ENCODE measurements at places on chromosomes 2 and 18.

GRCh38 chr18:23929362-23929930 lies 85.1 kb upstream of the TTC39C start:
- no peak for DNase-seq

- DNase-seq, result no peak
These were observed 202.7 kb downstream of the CLIP4 start for GRCh38 chr2:29317801-29318485.

- DNase-seq, result no peak
These were observed 22.3 kb downstream of the DOK1 start for GRCh38 chr2:74576863-74577229.

- no peak for DNase-seq
These were observed 124.2 kb upstream of the SATB2 start for GRCh38 chr2:199581935-199582360.

GRCh38 chr2:149579972-149580882 lies 7.3 kb downstream of the MMADHC start:
- DNase-seq, result no peak

GRCh38 chr18:76514573-76514972 lies 19.5 kb upstream of the ZNF516 start:
- no peak for DNase-seq

GRCh38 chr18:35526495-35527059 lies 28.8 kb upstream of the INO80C start:
- DNase-seq, result no peak

DNA sequence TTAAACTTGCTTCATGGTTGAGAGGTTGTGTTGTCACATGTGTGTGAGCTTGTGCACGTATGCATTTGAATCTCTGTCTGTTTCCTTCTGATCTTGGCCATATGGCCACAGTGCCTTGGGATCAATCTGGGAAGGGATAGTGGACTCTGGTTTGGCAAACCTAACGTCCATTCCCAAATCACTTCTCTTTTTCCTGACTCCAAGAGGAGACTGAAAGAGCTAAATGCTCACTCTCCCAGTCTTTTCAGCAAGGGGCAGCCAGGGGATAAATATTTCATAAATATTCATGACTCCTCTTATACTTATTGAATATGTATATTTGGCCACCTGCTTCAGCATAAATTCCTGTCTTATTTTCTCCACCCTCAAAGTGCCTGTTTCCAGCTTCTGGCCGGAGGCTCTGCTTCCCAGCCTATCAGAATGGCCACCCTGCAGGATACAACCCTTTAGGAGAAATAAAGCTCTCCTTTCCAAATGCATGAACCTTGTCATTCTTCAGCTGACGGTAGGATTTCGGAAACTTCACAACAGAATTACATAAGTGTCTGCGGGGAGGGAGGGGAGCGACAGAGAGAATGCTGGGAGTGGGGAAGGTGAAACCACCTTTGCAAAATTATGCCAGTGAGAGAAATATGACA lies 112.2 kb upstream of the COPS8 start:
- no peak for DNase-seq

DNA sequence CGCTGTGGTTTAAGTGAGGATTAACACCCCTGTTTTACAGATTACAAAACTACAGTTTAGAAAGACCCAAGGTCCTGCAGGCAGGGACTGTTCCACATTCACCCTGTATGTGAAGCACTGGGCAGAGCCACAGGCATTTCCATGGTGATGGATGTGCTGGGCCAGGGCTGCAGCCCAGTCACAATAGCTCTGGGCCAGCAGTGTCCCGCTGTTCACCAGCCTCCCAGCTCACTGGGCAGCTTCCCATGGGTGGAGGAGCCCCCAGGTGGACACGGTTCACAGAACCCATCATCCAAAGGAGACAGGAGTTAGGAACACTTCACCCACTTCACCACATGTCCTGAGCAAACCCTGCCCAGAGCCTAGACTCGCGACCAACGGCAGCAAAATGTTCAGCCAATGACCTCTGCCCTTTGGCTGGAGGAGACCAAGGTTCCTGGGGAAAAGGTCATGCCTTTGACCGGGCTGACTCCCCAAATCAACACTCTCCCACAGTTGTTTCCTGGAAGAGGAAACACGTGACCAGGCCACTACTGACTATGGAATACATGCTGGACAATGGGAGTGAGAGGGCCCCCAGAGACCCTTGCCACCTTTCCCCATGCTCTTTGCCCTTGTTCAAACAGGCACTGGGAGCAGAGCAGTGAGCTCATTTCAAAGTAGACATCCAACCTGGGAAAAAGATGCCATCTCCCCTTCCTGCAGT lies 28.0 kb upstream of the SLC35F6 start:
- DNase-seq, result no peak

DNA sequence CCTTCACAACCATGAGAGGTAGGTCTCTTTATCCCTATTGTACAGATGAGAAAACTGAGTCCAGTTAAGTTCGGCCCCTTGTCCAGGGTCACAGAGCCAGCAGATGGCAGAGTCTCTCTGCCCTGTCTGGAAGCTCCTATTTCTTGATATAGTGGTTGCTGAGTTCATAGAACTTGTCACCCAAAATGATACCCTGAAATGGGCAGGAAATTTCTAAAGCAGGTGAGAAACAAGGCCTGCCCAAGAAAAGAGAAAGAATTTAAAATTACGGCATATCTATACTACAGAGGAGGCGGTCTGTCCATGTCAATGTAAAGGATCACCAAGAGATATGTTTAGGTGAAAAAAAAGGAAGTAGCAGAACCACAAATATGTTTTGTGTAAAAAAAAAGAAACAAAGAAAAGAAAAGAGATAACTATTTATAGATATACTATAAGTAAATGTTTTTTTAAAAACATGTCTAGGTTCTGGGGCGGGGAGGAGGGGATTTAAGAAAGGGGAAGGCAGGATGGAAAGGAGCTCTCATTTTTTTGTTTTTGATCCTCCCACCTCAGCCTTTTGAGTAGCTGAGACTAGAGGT lies 39.8 kb downstream of the MYO7B start:
- DNase-seq, result no peak

DNA sequence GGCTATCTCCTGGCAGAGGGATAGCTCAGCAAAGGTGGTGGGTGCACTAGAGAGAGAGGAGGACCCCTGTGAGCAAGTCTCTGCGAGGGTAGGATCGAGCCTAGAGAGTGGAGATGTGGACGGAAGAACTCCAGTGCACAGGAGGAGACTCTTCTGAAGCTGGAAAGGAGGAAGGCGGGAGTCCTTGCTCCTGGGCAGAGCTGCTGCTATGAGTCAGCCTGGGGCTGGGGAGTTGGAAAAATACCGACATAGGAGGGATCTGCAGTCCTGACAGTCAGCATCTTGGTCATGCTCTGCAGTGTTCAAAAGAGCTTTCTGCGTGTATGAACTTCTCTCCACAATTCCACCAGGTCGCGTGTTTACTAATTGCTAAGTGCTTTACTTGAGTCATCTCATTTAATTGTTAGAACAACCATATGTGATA lies 233.8 kb downstream of the LDLRAD4 start:
- no peak for DNase-seq

DNA sequence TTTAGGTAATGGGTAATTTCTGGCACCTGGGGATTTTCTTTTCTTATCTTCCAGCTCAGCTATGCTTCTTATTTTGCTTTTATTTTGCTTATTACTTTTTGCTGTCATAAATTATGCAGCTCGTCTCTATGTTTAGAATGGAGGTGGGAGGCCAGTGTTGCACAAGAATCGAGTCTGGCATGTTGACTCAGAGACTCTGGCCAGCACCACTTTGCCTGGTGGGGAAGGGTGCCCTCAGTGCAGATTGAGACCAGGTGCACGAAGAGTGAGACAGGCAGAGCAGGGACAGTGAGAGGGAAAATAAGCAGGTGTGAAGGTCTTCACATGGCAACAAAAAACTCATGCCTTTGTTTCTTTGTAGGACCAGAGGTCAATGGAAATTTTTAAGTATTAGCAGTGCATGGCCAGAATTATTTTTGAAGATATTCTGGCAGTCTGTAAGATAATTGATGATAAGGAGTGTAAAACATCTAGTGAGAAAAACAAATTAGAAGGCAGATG lies 59.2 kb upstream of the SLC5A7 start:
- no peak for DNase-seq

DNA sequence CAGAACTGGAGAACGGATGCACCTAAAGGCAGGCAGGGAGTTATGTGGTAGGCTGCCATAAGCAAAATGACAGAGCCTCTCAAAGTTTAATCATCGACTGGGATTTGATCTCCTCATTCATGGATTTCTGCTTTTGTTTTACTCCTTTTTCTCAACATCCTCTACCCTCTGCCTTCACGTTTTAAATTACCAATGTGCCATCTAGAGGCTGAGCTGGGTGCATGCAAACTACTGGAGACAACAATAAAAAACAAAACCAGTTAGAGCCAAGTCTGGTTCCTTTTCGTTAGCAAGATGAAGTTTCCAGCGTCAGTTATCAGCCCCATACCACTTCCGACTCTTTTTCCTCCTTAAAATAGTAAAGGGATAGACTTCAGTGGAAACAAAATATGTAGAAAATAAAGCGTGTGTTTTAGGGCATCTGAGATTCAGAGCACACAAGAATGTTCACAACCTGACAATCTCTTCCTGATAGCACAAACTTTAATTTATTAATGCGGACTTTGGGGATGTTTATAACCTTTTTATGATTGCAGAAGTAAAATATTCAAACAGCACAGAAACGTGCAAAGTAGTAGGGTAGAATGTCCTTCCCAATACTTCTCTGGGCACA lies 117.0 kb downstream of the LAMA1 start:
- DNase-seq, result no peak

DNA sequence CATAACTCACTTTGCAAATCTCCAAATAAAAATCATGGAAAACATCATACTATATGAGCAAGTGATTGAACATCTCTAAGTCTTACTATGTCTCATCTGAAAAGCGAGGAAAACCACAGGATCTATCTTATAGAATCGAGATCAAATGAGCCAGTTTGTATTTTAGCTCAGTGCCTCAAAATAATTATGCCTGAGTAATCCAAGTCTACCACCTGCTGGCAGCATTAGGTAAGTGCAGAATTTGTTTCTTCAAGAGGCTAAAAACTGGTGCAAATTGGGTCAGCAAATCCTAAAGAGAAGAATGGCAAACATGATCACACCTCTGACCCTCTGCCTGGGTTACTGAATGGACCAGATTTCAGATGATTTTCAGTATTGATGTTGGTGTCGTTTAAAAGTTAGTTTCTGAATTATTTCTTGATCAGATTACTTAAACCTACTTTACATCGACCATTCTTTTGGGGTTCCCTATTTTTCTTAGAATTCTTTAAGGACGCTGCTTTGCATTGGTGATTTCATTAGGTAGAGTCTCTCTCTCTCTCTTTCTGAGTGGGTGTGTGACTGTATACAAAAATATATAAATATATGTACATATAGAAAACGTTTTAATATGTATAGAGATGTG lies 12.7 kb upstream of the FHOD3 start:
- no peak for DNase-seq

DNA sequence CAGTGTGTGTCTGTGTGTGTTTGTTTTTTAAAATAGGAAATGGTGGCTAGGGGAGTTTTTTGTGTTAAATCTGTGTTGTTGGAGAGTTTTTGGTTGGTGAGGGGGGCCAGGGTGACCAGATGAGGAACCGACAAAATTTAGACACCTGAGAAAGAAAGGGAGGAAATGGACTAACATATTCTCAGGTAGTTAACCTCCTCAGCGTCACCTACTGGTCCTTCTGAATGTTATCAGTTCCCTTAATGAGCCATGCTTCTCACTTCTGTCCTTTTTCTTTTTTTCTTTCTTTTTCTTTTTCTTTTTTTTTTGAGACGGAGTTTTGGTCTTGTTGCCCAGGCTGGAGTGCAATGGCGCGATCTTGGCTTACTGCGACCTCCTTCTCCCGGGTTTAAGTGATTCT lies 107.0 kb downstream of the FMNL2 start:
- no peak for DNase-seq

- no peak for DNase-seq
These were observed 86.8 kb downstream of the CLIP4 start for GRCh38 chr2:29201979-29202378.

GRCh38 chr18:47175283-47175897 lies 774 bp downstream of the IER3IP1 start:
- no peak for DNase-seq

DNA sequence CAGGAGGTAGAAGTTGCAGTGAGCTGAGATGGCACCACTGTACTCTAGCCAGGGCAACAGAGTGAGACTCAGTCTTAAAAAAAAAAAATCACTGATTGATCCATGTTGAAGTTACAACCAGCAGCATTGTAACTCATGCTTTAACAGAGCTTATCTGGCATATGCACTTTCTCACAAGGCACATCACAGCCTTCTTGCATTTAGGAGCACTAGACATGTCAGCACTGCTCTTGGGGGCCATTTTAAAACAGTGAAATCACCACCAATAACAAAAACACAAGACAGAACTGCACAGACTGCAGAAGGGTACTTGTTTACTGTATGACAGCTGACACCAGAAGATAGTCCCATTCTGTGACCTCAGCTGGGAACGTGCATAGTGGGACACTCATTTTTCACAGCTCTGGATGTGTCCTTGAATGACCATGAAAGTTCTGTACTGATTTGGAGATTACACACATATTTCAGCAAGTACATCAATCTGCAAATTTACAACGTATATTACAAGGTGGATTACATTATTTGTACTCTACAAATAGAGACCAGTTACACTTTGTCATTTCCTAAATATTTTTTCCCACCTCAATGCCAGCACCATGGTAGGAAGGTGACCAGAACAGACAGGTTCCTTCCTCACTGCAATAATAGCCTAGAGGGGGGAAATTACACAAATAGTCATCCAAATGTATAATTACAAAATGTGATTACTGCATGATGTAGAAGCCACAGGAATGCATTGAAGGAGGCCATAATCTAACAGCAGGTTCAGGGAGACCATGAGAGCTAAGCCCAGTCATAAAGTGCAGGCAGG lies 35.1 kb downstream of the CCBE1 start:
- no peak for DNase-seq
